ENCODE measurements at places on chromosomes 5 and 9. TPM values are rescaled to one million over a fixed set of nuclear protein-coding genes. Genes with fewer than 3 reads are reported as not detected.

- no peak for DNase-seq
Measured at GRCh38 chr9:128448746-128449145, 7.1 kb upstream of the ODF2 start.

DNA sequence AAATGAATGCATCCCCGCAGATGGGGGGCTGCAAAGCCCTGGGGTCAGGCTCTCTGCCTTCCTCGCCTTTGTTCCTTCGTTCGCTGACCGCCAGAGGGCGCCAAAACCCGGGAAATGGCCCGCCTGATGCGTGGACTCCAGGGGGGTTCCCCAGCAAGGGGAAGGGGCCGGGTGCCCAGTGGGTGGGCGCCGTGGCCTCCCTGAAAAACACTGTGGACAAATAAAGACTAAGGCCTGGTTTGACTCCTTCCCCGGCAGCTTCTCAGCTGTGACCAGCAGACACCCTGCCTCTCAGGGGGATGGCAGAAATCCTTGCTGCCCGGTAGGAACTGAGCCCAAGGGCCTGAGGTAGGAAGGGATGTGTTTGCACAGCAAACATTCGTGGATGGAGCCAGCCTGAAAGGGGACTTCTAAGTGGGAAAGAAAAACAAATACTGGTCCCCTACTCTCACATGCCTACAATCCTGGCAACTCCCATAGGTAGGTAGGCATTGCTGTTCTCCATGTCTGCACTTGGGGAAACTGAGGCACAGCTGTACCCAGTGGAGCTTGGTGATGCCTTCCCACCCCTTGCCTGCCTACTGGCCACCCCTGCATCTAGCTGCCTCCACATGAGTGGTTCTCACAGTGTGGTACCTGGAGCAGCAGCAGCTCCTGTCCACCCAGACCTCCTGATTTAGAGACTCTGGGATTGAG, 57.7 kb downstream of the DUSP1 start:
- DNase-seq, result no peak

- DNase-seq, result no peak
Measured at GRCh38 chr9:17068671-17069070, 66.2 kb upstream of the CNTLN start.

Gene NINJ1
- 58.9 TPM for total RNA-seq

GRCh38 chr9:37953775-37954437, 50.0 kb upstream of the SLC25A51 start:
- peak; percentile 97 for DNase-seq

GRCh38 chr9:33880211-33881089, 63.5 kb downstream of the UBE2R2 start:
- no peak for DNase-seq

- DNase-seq, result no peak
Measured at GRCh38 chr9:122835313-122835731, 6.9 kb upstream of the PDCL start.

DNA sequence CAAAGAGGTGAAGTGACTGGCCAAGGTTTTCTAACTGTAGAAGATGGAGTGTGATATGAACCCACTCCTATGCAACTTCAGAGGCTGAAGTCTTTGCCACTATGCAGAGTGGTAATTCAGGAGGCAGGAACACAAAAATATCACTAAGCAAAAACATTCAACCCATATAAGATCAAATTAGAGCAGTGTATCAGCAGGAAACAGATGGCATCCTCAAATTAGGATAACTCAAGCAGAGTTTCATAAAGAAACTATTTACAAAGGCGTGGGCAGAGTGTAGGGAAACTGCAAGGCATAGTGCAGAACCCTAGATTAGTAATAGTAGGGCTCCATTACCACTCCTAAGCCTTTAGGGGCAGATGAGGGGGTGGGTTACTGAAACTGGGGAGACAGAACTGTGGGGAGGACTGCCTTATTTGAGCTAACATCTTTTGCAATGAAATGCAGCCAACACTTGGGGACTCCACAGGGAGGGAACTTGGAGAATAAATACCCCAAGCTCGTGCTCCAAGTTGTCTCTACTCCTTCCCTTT, 72.2 kb downstream of the PTTG1 start:
- DNase-seq, result no peak

DNA sequence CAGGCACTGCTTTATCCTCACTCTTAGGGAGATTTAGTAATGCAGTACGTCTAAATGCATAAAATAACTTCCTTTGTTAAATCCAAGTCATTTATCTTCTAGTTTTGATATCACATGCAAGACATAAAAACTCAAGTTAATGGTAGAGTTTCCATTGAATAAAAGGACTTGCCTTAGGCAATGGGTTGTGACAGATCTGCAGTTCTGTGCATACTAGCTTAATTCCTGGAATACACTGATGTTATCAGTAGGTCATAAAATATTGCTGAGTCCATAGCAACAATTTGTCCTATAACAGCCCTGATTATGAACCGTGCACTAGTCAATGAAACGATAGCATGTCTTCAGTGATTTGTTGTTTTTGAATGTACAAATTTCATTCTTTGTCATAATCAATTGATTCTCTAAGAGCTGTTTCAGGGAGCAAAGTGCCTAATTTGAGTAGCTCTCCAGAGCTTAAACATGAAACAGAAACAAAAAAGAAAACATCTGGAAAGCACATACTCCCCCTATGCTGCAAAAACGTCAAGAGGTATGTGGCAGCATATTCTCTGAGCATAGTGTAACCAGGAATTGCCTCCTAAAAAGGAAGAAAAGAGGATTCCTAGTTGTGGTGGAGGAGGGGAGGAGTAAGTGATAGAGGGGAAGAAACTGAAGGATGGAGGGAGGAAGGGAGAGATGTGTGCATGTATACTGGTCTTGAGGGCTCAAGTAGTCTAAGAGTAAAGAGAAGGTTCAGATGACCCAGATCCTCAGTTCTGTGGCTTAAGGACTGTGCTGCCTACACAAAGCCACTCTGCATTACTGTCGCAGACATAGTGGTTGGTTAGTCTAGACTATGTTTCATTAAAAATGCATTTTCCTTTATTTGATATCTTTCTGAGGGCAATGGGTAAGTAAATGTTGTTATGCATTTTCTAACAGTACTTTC, 589.2 kb downstream of the PRR16 start:
- no peak for DNase-seq

DNA sequence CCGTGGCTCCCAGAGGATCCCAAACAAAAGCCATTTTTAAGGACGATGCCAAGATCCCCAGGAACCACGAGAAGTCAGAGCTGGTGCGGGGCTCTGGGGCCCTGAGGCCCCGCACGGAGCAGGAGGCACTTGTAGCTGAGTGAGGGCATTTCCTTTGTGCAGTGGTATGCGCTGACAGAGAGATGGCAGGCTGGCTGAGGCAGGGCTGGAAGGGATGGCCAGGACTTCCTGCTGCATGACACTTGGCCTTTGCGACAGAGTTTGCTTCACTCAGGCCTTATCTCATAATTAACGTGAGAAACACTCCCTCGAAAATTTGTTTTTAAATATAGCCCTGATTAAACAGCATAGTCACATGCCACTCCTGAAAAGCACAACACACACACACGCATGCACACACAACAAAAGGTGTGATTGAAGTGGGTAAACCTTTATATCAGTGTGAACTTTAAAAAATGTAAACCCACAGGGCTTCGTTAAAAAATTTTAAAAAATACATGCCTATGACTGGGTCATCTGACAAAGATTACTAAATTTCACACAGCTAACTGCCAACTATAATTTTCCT, 536.6 kb downstream of the PDE4D start:
- no peak for DNase-seq

Gene PCA3
- total RNA-seq, result not detected

Data from epithelial cell of proximal tubule (primary cell).